ENCODE measurements at places on chromosomes 2 and 18. TPM values are rescaled to one million over a fixed set of nuclear protein-coding genes. Genes with fewer than 3 reads are reported as not detected.

- no peak for DNase-seq
These were observed 46.2 kb downstream of the TWSG1 start for GRCh38 chr18:9380621-9381395.

DNA sequence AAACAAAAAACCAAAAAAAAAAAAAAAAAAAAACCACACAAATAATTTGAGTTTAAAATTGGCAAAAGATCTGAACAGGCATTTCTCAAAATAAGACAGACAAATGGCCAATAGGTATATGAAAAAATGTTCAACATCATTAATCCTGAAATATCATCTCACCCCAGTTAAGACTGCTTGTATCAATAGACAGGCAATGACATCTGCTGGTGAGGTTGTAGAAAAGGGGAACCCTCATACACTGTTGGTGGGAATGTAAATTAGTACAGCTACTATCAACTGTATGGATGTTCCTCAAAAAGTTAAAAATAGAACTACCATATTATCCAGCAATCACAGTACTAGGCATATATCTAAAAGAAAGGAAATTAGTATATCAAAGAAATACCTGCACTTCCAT, 523.1 kb downstream of the XIRP2 start:
- DNase-seq, result no peak

GRCh38 chr2:102258025-102258385, 53.4 kb upstream of the IL1RL1 start:
- DNase-seq, result no peak

CD207 gene
- total RNA-seq, result not detected

DGKD gene
- 14.5 TPM for total RNA-seq

B4GALT6 gene
- total RNA-seq, result 2.4 TPM

STARD6 gene
- not detected for total RNA-seq

All from bronchial epithelial cell (primary cell).